ENCODE measurements at places on chromosomes 12 and 14. TPM values are rescaled to one million over a fixed set of nuclear protein-coding genes. Genes with fewer than 3 reads are reported as not detected.

Gene EIF2S3B
- total RNA-seq = 1.2 TPM

Gene DCN
- total RNA-seq = 1,553 TPM

DNA sequence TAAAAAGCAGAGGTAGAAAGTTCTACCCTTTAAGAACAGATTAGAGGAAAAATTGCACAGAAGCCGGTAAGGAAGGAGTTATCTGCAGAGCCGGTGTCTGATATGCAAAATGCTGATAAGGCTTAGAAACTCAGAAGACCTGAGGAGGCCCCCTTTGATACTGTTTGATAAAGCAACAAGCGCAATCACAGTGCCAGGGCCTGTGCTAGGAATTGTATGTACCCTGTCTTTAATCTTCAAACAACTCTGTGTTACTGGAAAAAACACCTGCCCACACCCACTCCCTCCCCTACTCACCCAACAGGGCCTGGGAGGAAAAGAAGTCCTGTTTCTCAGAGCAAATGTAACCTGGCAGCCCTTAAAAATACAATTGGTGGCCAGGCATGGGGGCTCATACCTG, 112.7 kb upstream of the FUT8 start:
- DNase-seq = no peak

Gene REP15
- total RNA-seq = not detected

Gene TCL1B
- total RNA-seq = not detected

- no peak for DNase-seq
Measured at GRCh38 chr14:30210630-30211029, 283.0 kb upstream of the PRKD1 start.

Gene PTGER2
- 10.3 TPM for total RNA-seq

DNA sequence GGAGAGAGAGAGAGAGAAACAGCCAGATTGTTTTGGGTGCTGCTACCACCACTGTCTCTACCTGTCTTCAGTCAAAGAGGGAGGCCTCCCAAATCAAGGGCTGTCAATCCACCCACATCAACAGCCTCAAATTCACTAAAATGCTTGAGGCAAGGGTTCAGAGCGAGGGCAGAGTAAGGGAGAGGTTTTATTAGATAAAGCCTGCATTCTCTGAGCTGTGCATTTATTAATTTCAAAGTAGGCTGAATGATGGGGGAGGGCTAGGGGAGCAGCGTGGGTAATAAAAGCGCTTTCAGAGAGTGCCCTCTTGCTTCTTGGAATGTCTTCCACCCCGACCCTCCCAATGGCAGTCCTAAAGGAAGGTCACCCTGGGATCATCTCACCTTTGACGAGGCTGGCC, 636.5 kb upstream of the TBX3 start:
- no peak for DNase-seq

- DNase-seq = no peak
Measured at GRCh38 chr12:78864870-78865463, 393 bp downstream of the SYT1 start.

GRCh38 chr14:103684471-103684870, 30.8 kb downstream of the XRCC3 start:
- DNase-seq = no peak

- DNase-seq = no peak
Measured at GRCh38 chr14:103872481-103873113, 25.2 kb upstream of the PPP1R13B start.

Gene SVOP
- total RNA-seq = under 0.01 TPM

DNA sequence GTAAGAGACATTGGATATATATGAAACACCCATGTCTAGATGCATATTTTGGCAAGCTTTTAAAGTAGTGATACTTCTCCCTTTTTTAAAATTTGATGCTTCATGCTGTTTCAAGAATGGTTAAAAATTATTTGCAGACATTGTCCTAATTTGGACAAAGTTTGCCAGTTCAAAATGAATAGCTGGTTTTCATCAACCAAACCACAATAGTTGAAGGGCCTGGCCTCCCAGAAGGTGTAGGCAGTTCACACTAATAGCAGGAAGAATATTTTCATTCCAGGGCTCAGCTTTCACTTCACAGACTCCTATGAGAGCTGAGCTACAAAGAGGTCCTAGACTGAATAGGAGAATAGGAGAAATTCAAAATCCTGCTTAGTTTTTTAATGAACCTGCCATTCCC, 78.7 kb downstream of the STXBP6 start:
- no peak for DNase-seq

Gene OLR1
- total RNA-seq = not detected

Gene GARIN6
- total RNA-seq = not detected

DNA sequence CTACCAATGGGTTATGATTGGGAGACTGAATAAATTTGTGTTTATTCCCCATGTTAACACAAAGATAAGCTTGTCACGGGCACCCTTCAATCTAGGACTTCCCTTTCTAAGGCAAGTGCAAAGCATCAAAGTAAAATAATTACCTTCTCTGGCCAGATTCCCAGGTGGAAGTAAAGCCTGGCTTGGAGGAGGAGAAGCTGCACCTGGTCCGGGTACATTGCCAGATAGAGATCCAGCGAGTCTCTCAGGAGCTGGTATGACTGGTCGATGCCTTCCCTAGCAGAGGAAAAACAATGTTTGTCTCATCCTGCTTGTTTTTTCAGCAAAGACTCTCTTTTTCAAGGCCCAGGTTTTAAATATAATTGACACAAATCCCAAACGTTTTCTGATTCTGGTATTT, 24.9 kb downstream of the FBXO21 start:
- no peak for DNase-seq

DNA sequence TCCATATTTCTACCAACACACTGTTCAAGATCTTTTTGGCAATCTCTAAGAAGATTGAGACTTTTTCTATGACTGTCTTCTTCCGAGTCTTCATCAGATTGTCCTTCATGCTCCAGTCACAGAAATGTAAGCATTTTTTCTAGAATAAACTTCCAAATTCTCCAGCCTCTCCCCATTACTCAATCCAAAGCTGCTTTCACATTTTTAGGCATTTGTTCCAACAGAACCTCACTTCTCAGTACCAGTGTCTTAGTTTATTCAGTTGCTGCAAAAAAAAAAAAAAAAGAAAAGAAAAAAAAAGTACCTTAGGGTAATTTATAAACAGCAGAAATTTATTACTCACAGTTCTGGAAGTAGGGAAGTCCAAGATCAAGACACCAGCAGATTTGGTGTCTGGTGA, 290.8 kb upstream of the NOVA1 start:
- no peak for DNase-seq

DNA sequence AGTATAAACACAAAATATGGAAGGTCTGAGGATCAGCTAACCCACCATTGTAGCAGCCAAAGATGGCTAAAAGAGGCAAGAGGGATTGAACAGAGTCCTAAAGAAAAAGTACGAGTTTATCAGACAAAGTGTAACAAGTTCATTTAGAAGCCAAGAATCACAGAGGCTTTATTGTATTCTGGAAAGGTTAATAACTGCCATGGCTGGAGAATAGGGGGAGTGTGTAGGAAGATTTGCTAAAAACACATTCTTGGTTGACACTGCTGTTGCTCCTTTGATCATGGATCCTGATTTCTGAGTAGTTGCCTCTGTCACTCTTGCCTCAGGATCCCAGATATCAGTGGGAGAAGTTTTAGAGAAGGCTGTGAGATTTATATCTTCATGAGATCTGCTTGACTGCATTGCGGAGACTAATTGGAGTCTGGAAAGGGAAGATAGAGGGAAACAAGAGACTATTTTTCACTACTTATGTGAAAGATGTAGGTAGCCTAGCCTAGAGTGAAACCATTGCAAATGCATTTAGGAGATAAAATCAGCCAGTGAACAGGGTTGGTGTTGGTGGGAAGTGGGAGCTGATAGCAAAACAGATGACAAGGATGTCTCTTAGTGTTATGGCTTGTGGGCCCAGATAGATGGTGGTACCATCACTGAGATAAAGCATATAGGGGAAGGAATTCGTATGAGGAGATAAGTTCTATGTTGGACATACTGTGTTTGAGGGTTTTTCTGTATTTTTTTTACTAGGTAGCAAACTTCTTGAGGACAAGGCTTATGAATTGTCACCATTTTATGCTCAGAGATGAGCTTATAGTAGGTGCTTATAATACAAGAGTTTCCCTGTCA, 402.9 kb upstream of the PDE3A start:
- no peak for DNase-seq

- DNase-seq = no peak
Measured at GRCh38 chr14:100039903-100040302, 25.3 kb upstream of the EVL start.

DNA sequence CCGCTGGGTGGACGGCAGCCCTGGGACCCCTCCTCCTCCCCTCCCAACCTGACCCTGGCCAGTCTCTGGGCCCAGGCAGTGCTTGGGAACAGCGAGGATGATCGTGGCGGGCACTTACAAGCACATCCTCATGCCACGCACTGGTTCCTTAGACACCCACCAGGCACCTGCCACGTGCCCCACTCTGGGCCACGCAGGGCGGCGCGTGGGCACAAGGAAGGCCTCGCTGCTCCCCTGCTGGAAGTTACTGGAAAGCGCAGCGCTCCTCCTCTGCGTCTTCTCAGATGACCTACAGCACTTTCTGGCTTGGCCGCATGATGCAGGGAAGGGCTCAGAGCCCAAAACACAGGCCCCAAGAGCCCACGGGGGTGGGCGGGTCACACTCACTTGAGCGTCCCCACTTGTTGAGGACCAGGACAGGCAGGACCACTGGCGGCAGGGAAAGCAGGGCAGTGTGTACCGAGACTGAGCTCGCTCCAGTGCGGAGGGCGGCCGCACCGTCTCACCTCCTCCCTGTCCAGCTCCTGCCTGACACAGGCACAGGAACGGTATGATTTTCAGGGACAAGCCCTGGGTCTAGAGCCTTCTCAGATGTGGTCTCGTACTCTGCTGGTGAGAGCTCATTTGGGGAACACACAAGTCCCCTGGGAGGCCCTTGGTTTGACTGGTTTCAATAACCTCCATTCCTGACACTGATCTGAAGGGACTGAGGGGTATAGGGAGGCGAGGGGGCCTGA, 128.3 kb upstream of the EVL start:
- DNase-seq = no peak

GRCh38 chr12:26157001-26157400, 32.2 kb upstream of the BHLHE41 start:
- no peak for DNase-seq

DNA sequence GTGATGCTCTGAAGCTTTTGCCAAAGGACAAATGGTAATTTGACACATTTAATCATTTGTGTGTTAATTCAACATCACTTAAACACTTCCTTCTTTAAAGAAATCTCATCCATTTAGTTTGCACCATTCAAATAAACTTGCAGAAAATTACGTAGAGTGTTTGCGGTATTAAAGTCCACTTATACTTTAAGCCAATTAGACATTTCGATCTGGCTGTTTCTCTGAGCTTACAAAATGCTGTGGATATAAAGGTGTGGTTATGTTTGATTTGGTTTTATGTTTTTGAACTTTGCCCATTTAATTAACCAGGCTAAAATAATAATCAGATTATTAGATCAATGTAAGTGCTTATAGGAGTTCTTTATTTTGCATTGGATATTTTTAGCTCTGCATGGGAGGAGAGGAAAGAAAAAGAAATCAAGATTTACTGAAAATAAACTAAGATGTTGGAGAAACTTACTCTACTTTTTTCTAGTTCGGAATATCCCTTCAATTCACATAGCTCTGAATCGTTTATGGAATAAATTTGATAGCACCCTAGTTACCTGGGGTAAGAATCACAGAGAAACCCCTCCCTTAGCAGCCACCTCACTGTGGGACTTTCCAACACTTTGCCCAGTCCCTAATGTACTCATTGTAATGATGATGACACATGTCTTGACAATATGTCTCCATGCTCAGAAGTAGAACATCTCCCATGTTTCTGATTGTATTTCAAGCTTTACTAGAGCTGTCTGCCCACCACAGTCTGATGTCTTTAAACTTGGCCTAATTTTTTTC, 268.0 kb downstream of the BTG1 start:
- no peak for DNase-seq

GRCh38 chr12:106085213-106085612, 53.5 kb downstream of the NUAK1 start:
- no peak for DNase-seq

GRCh38 chr14:60720962-60721325, 3.2 kb downstream of the SIX4 start:
- no peak for DNase-seq

Gene MLEC
- total RNA-seq = 33.1 TPM

DNA sequence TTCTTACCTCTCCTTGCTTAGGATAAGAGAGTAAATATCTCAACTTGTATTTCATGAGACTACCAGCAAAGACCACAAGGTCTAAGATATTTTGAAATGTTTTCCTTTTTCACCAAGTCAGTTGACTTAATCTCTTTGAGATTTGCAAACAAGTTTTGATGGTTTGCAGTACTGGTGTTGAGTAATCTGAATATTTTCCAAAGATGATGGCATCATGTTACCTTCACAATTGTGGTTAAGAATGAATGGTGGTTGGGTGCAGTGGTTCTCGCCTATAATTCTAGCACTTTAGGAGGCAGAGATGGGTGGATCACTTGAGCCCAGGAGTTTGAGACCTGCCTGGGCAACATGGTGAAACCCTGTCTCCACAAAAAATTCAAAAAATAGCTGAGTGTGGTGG, 225.7 kb downstream of the TMTC2 start:
- DNase-seq = no peak

Gene GPRC5D
- total RNA-seq = not detected

- no peak for DNase-seq
Measured at GRCh38 chr14:104284636-104285507, 146.5 kb downstream of the KIF26A start.

Gene BDKRB1
- total RNA-seq = 2.5 TPM

DNA sequence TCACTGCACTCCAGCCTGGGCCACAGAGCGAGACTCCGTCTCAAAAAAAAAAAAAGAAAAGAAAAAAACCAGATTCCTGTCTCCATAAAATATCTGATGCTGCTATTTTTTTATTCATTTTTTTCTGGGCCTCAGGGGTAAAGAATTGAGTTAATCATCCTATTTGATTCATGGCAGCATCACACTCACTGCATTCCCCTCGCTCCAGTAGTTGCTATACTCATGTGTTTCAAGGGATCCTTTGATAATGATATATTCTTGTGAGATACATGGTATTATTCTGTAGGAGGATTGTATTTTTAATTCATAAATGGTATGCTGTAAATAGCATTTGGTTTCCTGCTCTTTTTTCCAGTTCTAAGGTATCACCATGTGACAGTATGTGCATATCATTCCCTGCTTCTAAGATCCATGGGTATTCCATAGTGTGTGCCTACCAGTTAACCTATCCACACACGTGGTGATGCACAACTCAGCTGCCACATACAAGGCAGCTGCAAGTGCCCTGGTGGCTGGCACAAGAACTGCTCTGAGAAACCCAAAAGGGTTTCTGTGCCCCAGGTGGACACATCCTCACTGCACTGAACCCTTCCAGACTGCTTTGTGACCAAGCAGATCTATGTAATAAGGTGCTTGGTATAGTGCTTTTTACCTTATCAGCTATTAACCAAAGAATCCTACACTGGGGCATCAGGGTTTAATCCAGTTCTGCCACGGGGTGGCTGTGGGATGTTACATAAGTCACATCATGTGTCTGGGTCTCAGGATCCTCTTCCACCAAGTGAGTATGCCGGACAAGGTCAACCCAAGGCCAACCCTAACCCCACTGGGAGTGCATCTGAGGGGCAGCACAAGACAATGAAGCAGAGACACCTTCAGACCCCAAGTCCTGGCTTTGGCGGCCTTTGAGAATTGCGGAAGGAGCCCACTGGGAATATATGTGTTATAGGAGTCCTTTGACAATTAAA, 74.6 kb downstream of the ZFP36L1 start:
- DNase-seq = no peak

- no peak for DNase-seq
Measured at GRCh38 chr12:75479963-75480461, 543 bp upstream of the GLIPR1 start.
